IMR-90 (cell line): ENCODE measurements at places on chromosomes 1 and 21.

DNA sequence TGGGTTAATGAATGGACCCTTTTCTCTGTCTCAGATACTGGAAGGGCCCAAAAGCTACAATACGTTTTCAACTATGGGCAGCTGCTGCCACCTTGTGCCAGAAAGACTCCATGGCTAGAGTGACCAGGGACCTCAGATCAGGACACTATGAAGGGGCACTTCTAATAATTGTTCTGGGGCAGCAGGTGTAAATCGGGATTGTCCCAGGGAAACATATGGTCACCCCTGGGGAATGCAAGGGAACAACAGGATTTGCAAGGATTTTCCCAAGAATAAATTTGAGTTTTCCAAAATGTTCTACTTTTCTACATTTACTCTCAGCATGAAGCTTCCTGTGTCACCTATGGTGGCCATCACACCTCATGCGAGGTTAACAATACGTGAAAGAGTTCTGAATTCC, 12.0 kb upstream of the FCAMR start:
- DNase-seq = peak; percentile 22

- peak; percentile 31 for DNase-seq
Observed at GRCh38 chr1:204941421-204942338, 71.0 kb downstream of the NFASC start.

DNA sequence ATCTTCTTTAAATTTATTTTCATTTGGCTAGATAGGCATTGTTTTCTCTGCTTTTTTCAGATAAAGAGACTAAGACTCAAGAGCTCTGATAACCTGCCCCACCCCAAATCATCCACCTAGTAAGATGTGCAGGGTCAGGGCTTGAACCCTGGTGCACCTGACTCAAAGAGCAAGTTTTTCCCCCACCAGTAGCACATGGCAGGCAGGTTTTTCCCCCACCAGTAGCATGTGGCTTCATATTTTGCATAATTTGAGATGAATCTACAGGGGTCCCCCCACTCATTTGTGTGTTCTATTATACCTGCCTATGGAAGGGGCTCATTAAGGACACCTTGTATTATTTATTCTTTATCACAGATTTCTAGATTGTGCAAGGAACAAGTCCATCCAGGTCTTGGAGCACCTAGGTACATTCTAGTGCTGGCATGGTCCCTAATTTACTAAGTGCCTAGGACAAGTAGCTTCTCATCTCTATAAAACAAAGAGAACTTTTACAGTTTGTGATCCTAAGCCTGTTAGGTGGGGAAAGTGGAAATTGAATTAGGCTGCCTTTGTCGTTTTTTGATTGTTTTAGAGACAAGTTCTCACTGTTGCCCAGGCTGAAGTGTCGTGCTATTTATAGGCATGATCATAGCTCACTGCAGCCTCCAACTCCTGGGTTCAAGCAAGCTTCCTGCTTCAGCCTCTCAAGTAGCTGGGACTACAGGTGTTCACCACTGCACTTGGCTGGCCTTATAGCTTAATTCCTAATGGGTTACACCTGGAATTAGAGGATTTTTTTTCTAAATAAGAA, 13.2 kb upstream of the CTSE start:
- no peak for DNase-seq

DNA sequence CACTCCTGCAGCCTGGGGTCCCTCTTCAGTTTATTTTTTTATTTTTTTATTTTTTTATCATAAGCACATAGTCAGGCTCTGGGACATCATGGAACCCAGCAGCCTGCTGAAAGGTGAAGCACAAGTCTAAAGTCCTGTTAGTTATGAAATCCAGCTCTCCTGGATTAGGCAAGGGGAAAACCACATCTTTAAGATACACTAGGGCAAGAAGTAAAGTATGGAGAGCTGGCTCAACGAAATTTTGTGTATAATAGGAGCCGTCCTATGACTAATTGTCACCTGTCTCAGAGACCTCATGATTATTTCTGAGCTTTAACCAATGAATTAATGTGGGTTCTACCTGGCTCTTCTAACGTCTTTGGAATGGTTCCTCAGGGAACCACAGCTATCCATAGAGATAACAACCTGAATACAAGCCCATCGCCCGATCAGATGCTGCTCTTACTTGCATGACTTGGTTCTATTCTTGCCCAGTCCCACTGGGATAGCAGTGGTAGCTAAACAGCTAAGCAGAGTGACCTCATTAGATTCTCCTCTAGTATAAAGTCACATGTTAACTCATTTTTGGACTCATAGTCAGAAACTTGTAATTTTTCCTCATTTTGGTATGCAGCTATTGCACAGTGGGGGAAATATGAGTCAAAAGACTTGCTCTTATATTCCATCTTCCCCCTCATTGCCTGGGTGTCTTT, 122.7 kb downstream of the LMO4 start:
- DNase-seq = peak; percentile 71

DNA sequence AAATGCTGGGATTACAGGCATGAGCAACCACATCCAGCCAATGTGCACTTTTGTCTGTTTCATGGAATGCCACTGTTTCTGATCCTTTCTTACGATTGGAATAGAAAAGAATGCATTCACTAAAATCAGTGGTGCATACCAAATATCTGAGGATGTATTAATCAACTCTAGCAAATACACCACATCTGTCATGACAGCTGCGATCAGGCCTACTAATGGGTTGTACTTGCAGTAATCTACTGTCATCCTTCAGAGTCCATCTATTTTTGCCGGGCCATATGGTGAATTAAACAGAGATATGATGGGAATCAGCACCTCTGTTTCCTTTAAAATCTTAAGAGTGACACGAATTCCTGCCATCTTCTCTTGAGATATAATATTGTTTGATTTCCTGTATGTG, 8.5 kb upstream of the USP1 start:
- DNase-seq = no peak

DNA sequence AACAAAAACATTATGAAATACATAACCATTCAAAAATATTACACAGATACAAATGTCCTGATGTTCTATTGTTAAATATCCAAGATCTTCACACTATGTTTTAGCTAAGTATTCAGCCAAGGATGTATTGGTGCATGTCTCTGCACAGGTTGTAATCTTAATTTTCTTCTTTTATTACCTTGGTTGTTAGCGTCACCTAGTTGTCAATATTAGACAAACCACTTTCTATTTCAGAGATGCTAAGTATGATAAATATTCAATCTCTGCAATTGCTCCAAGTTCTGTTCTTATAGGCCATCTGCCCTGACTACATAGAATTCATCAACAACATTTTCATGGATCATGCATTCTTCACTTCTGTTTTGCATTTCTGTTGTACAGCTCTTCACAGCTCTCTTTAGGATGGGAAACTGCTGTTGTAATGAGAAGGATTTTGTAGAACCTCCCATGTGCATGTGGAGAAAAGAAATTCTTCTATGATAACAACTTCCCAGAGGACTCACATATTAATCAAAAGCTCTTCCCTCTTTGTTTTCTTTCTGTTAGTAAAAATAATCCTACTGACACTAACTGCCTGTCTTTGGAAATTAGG, 380.1 kb downstream of the NUF2 start:
- DNase-seq = no peak
